ENCODE measurements at places on chromosomes 7 and 10. TPM values are rescaled to one million over a fixed set of nuclear protein-coding genes. Genes with fewer than 3 reads are reported as not detected.

DNA sequence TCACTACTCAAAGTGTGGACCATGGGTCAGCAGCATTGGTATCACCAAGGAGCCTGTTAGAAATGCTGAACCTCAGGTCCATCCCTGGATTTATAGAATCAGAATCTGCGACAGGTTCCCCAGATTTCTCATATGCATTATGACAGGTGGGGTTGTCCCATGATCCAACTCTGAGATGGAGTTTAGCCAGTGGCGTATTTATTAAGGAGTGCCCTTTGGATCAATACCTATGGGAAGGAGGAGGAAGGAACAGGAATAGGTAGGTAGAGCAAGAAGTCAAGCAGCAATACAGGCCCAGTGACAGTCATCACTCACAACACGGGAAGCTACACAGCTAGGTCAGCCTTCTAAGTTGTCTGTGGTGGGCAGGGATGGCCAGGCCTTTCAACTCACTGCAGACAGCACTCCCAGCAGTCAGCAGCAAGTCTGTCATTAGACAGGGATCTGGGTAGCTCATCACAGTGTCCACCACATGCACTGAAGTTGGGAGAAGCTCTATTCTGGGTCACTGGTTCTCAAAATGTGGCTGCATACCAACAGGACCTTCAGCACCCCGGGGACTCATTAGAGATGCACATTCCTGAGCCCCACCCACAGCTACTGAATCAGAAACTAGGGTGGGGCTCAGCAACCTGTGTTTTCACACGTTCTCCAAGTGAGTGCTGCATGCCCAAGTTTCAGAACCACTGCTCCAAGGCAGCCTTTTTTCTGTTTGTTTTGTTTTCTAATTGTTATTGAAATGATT lies 532.3 kb upstream of the GALNT17 start:
- no peak overlapping the region for H3K27ac ChIP-seq
- H3K4me1 ChIP-seq, result peaks cover 2% of the 10 kb centered on the region
- H3K4me3 ChIP-seq, result no peak overlapping the region
- no peak for DNase-seq
- H3K27me3 ChIP-seq, result peaks cover 27% of the 10 kb centered on the region
- H3K36me3 ChIP-seq, result no peaks in the 10 kb centered on the region

DNA sequence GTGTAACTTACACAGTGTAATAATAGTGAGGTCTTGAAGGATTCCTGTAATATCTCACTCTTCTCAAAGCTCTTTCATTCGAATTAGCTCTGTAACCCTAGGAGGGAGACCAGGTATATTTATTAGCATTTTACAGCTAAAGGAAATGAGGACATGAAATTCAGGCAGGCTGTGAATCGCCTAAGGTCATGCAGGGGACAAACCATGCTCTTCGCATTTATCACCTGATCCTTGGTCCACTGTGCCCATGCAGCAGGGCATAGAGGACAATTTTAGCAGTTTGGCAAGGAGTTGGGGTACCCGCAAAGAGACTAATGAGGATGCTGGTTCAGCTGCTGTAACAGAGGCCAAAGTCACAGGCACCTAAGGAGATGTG lies 14.8 kb upstream of the LAMB1 start:
- H3K4me1 ChIP-seq, result no peaks in the 10 kb centered on the region
- H3K27me3 ChIP-seq, result peaks cover under 1% of the 10 kb centered on the region
- no peak overlapping the region for H3K27ac ChIP-seq
- H3K4me3 ChIP-seq, result no peak overlapping the region
- no peaks in the 10 kb centered on the region for H3K36me3 ChIP-seq
- DNase-seq, result no peak

- H3K4me1 ChIP-seq, result no peaks in the 10 kb centered on the region
- DNase-seq, result no peak
- no peaks in the 10 kb centered on the region for H3K36me3 ChIP-seq
These were observed 321.8 kb downstream of the ZNF479 start for GRCh38 chr7:56810466-56810865.

Gene LLCFC1
- total RNA-seq, result not detected

Gene NPY
- not detected for total RNA-seq

- no peaks in the 10 kb centered on the region for H3K27me3 ChIP-seq
- H3K27ac ChIP-seq, result peak overlapping the region; percentile 30
- peaks cover 34% of the 10 kb centered on the region for H3K36me3 ChIP-seq
- H3K4me1 ChIP-seq, result peaks cover 39% of the 10 kb centered on the region
- H3K4me3 ChIP-seq, result no peak overlapping the region
These were observed 18.3 kb downstream of the HNRNPA2B1 start for GRCh38 chr7:26182283-26182682.

DNA sequence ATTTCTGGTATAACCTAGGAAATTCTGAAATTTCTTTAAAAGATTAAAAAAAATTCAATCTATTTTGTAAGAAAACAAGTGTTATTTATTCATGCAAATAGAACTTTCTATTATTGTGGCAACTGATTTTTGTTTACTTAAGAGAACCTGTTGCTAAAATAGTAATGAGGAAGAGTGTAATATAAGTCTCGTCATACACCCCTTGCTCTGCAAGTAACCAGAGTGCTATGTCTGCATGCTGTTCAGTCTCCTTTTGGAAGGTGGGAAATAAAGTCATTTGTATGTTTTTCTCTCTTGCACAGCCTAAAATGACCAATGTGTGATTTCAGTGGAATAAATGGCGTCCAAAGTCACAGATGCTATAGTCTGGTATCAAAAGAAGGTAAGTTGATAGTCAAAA lies 41.3 kb downstream of the PHTF2 start:
- no peak overlapping the region for H3K4me3 ChIP-seq

DNA sequence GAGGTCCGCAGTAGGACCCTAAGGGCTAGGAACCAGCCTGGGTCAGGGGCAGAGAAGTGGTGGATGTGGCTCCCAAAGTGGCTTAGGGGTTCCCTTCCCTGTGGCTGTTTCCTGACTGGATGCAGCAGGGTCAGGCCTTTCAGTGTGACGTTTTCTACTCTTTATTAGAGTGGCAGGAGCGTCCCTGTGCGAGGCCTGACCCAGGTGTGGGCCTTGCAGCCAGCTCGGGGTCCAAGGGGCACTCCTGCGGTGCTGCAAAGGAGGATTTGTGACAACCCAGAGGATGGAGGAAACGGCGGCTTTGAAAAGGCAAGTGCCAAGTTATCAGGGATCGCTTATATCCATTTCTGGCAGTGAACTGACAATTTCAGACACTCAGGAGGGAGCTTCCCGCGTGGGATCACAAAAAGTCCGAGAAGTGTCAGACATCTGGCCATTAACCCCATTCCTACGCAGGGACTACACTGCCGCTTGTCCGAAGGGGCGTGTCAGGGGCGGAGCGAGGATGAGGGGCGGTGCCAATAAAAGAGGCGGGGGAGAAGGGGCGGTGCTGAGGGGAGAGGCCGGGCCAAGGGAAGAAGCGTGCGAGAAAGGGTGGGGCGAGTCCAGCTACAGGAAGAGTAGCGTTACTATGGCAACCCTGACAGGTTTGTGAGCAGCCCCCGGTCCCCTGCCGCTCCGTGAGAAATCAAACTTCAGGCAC lies 98.8 kb upstream of the ZNF722 start:
- peak; percentile 86 for DNase-seq
- peaks cover 8% of the 10 kb centered on the region for H3K4me1 ChIP-seq
- H3K27me3 ChIP-seq, result no peaks in the 10 kb centered on the region
- H3K27ac ChIP-seq, result peak overlapping the region; percentile 77
- peak overlapping the region; percentile 93 for H3K4me3 ChIP-seq
- H3K36me3 ChIP-seq, result peaks cover 6% of the 10 kb centered on the region

Gene AUTS2
- total RNA-seq, result 1.1 TPM

DNA sequence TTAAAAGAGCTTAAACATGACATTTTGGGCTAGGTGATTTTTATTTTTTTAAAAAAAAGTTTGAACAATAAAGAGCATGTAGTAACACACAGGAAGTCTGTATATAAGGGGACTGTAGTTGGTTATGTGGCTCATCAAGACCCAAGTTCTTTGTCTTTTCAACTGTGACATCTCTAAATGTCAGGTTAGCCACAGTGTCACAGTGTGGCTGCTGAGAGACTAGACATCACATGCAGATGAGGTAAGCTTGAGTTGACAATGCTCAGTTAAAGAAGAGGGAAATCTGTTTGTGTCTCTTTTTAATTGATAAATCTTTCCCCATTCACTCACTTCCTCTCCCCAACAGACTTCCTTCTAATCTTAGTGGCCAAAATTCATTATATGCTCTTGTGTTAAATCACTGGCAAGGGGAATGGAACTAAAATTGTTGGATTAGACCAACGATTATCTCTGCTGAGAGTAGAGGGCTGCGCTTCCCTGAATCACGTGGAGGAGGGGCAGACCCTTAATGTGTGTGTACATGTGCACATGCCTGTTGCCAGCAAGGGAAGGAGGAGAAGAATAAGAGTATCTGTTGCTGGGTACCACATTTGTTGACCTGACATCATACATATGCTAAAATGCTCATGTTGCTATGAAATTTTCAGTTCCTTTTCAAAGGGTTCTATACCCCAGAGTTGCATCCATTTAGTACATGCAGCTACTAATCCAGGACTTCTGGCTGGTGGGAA lies 78.3 kb downstream of the MMRN2 start:
- no peak overlapping the region for H3K4me3 ChIP-seq
- no peaks in the 10 kb centered on the region for H3K27me3 ChIP-seq
- no peak overlapping the region for H3K27ac ChIP-seq
- no peak for DNase-seq

Gene MOSPD3
- 13.0 TPM for total RNA-seq

DNA sequence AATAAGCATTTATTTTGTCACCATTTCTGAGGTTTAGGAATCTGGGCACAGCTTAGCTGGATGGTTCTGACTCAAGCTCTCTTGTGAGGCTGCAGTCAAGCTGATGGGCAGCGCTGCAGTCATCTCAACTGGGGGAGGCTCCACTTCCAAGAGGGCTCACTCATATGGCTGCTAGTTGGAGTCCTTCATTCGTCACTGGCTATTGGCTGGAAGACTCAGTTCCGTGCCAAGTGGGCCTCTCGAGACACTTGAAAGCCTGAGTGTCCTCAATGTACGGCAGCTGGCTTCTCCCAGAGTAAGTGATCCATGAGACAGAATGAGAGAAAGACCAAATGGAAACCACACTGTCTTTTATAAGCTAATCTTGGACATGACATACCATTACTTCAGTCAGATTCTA lies 21.6 kb upstream of the COL13A1 start:
- H3K4me1 ChIP-seq, result no peaks in the 10 kb centered on the region
- H3K27me3 ChIP-seq, result no peaks in the 10 kb centered on the region
- no peak for DNase-seq
- H3K36me3 ChIP-seq, result no peaks in the 10 kb centered on the region
- H3K4me3 ChIP-seq, result no peak overlapping the region
- H3K27ac ChIP-seq, result no peak overlapping the region

- no peaks in the 10 kb centered on the region for H3K27me3 ChIP-seq
- no peaks in the 10 kb centered on the region for H3K36me3 ChIP-seq
These were observed 14.3 kb downstream of the TES start for GRCh38 chr7:116224492-116225098.

Gene SPDYE16
- total RNA-seq, result not detected

GRCh38 chr7:139722604-139723003 lies 55.2 kb downstream of the HIPK2 start:
- no peak overlapping the region for H3K4me3 ChIP-seq
- H3K27me3 ChIP-seq, result no peaks in the 10 kb centered on the region
- no peak overlapping the region for H3K27ac ChIP-seq
- H3K36me3 ChIP-seq, result no peaks in the 10 kb centered on the region
- H3K4me1 ChIP-seq, result peaks cover 35% of the 10 kb centered on the region
- DNase-seq, result no peak

GRCh38 chr7:78220754-78221153 lies 422.2 kb downstream of the PHTF2 start:
- no peak overlapping the region for H3K27ac ChIP-seq
- DNase-seq, result no peak
- no peak overlapping the region for H3K4me3 ChIP-seq
- no peaks in the 10 kb centered on the region for H3K4me1 ChIP-seq
- H3K36me3 ChIP-seq, result no peaks in the 10 kb centered on the region
- H3K27me3 ChIP-seq, result peaks cover 11% of the 10 kb centered on the region

DNA sequence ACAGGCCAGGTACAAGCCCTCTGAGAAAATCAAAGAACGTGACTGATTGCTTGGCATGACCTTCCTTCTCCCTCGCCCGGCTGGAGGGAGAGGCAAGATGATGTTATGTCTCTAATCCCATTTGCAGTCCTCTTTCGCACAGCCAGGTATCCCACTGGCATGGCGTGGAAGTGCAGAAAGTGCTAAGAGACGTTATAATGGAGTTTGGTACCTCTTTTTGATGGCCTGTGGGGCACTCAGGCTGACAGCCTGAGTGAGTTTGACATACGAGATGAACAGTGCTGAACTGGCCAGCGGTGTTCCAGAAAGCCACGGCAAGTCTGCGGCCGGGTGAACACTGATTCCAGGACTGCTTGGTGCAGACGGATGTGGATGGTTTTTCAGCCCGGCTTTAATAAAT lies 241.6 kb downstream of the RAB11FIP2 start:
- H3K27ac ChIP-seq, result no peak overlapping the region
- H3K4me1 ChIP-seq, result no peaks in the 10 kb centered on the region
- no peak overlapping the region for H3K4me3 ChIP-seq
- peaks cover 8% of the 10 kb centered on the region for H3K27me3 ChIP-seq

DNA sequence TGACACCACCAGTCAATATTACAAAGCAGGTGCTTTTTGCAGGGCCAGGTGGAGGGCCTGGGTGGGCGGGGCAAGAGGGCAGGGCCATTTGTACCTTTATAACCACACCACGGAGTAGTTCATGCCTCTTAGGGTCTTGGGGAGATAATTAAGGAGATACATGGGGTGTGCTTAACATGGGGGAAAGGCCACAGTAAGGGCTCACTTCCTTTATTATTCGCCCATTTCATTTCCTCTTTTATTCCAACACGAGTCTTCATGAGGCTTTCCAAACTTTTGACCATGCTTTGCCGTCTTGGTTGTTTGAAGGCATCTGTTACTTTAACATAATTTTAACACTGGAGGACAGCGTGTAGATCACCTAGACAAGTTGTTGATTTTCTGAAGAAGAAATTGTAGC lies 33.3 kb upstream of the LYZL2 start:
- no peaks in the 10 kb centered on the region for H3K4me1 ChIP-seq
- peaks cover 8% of the 10 kb centered on the region for H3K27me3 ChIP-seq
- DNase-seq, result no peak
- H3K36me3 ChIP-seq, result no peaks in the 10 kb centered on the region
- no peak overlapping the region for H3K4me3 ChIP-seq

DNA sequence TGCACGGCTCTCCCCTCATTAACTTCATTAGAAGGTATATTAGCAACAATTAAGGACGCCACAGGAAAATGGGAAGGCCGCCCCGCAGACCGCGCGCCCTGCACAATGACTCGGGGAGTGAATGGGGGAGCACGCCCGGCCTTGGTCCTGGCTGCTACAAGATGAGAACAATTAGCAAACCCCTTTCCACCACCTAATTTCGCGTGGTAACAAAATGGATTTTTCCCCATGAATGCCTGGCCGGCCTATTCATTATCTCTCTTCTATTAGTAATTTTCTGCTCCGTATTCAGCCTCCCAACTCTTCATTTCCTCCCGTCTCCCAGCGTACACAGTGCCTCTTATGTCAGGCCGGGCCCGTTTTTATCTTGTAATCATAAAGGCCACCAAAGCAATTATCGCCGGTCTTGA lies 346.9 kb downstream of the DNAJB6 start:
- H3K36me3 ChIP-seq, result no peaks in the 10 kb centered on the region
- peaks cover 28% of the 10 kb centered on the region for H3K4me1 ChIP-seq
- DNase-seq, result no peak
- peaks cover 82% of the 10 kb centered on the region for H3K27me3 ChIP-seq
- H3K4me3 ChIP-seq, result no peak overlapping the region

Gene CDC14C
- not detected for total RNA-seq

Gene CNPY1
- not detected for total RNA-seq
